ENCODE measurements at places on chromosomes 1 and 21.
A peak's percentile ranks its signal among the peaks of the same experiment; 100 is the strongest.

DNA sequence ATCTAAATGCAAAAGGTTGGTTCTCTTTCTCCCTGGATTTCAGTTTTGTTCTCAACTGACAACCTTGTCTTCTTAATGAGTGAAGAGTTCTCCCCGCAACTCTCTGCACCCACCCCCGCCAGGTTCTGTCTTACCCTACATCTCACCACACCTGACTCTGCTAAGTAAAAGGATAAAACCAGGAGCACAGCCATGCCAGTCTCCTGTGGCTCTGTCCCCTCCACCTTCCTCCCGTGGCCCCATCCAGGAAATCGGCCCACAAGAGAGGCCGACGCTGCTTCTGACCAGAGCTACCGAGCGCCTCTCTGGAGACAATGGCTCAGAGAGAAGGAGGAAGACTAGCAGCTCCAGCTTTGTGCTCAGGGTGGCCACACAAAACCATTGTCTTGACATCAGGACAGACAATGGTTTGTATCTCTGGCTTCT lies 72.2 kb downstream of the PLEKHA6 start:
- no peak for DNase-seq

DNA sequence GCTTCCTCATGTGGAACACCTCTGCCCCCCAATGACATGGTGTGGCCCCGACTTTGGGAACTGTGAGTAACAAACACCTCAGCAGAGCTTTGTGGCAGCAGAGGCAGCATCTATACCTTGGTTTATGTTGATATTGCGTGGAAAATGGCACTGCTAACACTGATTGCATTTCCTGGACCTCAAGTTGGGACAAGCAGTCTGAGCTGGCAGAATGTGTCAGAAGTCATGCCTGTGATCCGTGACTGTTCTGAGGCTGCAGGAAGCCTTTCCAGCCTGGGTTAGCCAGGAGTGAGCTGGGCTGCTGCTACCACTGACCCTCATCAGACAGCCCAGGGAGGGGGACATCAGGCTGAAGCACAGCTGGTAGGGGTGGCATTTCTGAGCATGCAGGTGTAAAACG lies 268.5 kb downstream of the KCNJ6 start:
- no peak for DNase-seq

GRCh38 chr1:31470794-31471315 lies 57.8 kb downstream of the SERINC2 start:
- no peak for DNase-seq

DNA sequence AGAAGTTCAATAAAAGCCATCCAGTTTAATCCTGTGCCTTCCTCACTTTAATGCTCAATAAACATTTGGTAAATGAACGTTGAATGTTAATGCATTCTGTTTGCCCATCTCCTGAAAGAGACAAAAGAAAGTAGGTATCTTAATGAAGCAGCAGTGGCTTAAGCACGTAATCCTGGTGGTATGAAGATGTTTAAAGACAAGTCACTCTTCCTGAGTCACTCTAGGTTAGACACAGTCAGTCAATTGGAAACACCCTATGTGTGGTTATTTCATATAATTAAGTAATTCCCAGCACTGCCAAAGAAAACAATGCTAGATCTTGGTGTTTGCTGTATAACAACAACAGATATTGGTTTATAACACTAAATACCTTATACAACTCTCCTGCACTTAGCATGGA lies 334.0 kb upstream of the FMN2 start:
- no peak for DNase-seq

GRCh38 chr1:219086956-219087469 lies 86.7 kb upstream of the LYPLAL1 start:
- DNase-seq, result no peak

- DNase-seq, result no peak
Observed at GRCh38 chr1:19382222-19382621, 70.1 kb downstream of the SLC66A1 start.

DNA sequence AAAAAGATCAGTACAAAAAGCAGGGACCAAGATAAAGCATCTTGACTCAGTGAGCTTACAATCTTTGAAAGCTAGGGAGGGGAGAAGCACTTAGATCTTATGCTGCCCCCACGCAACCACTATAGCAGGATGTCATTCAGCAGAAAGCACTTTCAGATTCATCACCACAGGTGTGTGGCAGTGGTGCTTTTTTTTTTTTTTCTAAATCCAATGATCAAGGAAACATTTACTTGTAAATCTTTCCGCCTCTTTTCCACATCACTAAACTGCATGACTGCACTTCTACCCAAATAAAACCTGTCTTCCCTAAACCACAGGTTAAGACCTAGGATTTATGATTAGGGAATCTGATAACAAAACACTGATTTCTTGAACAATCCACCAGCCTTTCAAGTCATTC lies 154.8 kb downstream of the SLC45A1 start:
- peak; percentile 46 for DNase-seq

DNA sequence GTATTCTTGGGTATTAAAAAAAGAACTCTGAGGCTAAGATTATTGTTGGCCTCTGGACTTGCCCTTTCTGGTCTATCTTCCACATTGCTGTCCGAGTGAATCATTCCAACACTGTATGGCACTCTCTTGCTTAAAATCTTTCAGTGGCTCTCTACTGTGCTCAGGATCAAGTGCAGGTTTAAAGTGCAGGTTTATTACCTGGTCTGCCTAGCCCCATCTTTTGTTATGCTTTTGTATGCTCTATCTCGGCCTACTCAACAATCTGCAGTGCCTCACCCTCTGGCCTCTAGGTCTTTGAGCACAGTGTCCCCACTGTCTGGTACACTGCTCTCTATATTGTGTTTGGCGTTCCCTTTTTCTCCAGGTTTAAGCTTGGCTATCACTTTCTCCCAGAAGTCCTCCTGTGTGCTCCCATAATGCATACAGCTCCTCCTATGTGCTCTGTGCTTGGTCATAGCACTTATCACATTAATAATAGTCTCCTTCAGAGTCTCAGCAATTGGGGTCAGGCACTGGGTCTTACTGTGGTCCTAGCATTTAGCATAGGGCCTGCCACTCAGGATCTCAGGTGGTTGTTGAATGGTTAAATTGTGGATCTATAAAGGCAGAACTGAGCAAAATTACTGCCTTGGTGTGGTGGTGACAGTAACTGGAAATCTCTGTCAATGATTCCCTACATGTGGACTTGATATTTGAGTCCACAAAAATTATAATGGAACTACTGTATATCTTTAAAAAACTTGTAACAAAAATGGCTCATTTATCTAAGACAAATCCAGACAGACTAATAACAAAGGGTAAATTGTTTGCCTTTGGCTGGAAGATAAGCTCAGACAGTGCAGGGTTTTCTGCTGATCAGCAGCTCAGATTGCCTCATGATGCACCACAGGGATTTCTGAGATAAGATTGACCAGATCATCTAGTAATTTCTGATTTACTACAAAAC lies 10.6 kb upstream of the LDLRAD1 start:
- DNase-seq, result no peak

GRCh38 chr1:198424441-198424840 lies 116.0 kb downstream of the ATP6V1G3 start:
- DNase-seq, result no peak

DNA sequence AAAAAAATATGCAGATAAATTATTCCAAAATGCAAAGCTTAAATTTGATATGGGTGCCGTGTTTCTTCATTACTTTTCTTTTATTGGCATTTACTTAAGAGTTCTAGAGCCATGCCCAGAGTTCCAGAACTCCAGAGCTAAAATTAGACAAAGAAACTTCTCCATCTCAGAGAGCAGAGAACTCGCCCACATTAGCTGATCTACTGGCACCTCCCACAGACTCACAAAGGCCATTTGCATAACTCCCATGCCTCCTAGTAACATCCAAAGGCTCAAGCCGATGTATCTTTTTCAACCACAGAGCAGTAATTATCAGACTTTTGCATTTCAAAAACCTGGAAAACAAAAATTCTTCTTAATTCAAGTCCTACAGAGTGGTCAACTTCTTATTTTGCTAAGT lies 323.8 kb upstream of the ST6GALNAC5 start:
- no peak for DNase-seq

GRCh38 chr1:203101813-203102634 lies 16.2 kb upstream of the MYOG start:
- no peak for DNase-seq

GRCh38 chr1:26190373-26190987 lies at the start of gene CATSPER4:
Gene CATSPER4, plus strand, starts transcription at chr1:26190602. Its CDS starts 26 bp downstream, at chr1:26190628.
- no peak for DNase-seq

- DNase-seq, result no peak
Observed at GRCh38 chr1:203349773-203350524, 973 bp downstream of the FMOD start.

- DNase-seq, result no peak
Observed at GRCh38 chr1:98964198-98964597, 40.5 kb downstream of the PLPPR5 start.

DNA sequence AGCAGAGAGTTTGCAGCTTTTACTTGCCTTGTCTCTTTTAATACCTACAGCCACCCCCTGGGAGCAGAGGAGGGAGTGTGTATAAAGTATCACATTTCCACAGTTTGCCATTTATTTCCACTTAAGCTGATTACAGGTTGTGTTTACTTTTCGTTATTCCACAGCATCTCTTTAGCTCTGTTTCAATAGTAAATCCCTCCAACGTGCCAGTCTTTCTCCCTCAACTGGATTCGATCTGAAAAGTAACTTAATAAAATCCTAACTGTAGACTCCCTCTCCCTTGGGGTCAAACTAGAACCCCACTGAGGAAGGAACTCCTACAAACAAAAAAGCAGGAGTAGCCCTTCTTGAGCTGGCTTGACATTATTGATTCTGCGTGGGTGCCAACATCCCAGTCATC lies 3.1 kb upstream of the FCGR2A start:
- DNase-seq, result no peak

DNA sequence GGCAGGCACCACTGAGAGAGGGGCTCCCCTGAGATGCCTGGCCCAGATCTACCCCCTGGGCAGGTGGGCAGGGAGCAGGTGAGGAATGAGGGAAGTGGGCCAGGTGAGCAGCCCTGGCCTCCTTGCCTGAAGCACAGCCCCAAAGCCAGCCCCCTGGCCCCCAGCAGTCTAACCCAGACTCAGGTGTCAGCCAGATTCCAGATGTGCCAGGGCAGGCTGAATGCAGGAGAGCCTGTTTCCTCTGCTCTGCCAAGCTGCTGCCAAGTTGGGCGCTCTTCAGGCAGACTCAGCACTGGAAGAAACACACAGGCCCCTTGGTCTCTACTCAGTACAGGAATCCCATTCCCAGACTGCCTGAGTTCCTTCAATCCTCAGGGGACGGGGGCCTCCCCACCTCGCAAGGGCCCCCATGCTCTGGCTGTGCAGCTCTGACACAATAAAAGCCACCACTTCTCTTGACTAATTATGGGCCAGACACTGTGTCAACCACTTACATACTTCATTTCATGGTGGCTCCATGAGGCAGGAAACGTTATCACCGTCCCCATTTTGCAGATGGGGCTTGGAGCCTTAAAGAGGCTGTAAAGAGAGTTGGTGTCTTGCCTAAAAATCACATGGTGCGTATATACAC lies 20.4 kb downstream of the ARHGEF19 start:
- DNase-seq, result no peak

- DNase-seq, result no peak
Observed at GRCh38 chr1:64766429-64766828, 21.6 kb downstream of the RAVER2 start.

DNA sequence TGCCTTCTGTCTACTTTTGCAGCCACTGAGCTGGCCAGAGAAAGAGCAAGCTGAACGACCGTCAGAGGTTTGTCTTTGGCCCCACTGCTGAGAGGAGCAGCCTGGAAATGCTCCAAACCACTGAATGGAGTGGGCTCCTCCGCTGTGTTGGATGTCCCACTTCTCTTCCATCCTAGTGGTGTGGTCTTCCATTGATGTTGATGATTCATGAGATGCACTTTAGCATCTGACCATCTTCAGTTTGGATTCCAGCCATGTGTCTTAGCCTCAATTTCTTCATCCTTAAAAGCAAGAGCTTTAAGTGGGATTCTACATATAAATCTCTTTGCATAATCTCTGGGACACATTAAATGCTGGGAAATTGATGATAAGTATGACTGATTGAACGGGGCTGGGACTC lies 276.9 kb downstream of the SIPA1L2 start:
- DNase-seq, result no peak

GRCh38 chr1:61523229-61523628 lies 201.7 kb downstream of the TM2D1 start:
- DNase-seq, result no peak

DNA sequence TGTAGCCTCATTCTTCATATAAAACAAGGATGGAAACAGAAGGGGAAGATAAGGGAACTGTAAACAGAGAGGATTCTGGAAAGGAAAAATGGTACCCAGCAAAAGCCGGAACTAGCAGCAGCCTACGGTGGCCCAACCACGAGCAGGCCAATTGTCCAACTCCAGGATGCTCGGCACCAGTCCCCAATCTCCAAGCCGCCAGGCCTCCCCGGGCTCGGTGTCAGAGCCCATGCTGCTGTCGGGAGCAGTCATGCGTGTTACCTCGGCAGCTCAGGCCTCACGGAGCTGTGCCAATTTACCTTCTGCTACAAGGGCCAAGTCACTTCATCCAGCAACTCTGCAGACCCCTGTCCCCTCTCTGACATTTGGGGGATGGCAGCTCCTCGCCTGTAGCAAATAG lies 130.8 kb downstream of the ZBTB18 start:
- DNase-seq, result no peak

GRCh38 chr1:200207711-200208126 lies 180.2 kb downstream of the NR5A2 start:
- DNase-seq, result peak; percentile 14

GRCh38 chr21:44549525-44550211 lies 1.6 kb downstream of the KRTAP10-2 start:
- DNase-seq, result no peak

- DNase-seq, result no peak
Observed at GRCh38 chr1:236812334-236813030, 17.4 kb downstream of the MTR start.

GRCh38 chr1:93690921-93691789 lies 9.5 kb upstream of the BCAR3 start:
- no peak for DNase-seq

- DNase-seq, result peak; percentile 43
Observed at GRCh38 chr1:38489844-38490270, 369.7 kb downstream of the RRAGC start.

- no peak for DNase-seq
Observed at GRCh38 chr1:30915491-30916230, 7.1 kb upstream of the SDC3 start.

DNA sequence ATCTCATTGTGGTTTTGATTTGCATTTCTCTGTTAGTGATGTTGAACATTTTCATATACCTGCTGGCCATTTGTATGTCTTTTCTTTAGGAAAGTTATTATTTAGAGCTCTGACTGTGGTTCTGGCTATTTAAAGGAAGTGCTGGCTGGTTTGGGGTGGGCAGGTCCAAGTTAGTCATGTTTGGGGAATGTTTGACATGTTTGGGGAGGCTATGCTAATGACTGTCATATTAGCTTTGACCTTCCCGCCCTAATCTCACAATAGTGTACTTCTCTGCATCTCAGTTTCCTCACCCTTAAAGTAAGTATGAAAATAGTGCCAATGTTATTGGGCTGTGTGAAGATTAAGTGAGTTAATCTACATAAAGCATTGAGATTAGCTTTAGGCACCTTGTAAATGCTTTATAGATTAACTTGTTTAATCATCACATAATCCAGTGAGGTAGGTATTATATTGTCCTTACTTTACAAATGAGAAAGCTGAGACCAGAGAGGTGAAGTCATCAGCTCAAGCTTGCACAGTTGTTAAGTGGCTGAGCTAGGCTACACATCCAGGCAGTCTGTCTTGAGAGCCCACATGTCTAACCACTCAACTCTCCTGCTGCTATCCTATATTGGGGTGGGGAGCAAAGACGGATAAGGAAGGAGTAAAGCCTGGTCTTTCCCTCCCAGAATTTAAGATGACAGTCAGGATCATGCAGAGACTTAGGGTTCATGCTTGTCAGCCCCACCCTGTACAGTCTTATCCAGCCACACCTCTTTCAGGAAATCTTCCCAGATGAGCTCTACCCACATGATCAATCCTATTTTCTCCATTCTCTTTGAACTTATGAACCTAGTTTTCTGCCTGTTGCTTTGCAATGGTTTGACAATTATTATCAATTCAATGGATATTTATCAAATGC lies 22.8 kb upstream of the CRNN start:
- DNase-seq, result no peak
